ENCODE measurements at places on chromosomes 2 and 18. TPM values are rescaled to one million over a fixed set of nuclear protein-coding genes. Genes with fewer than 3 reads are reported as not detected.
A peak's percentile ranks its signal among the peaks of the same experiment; 100 is the strongest.

BOLL gene
- not detected for total RNA-seq

DNA sequence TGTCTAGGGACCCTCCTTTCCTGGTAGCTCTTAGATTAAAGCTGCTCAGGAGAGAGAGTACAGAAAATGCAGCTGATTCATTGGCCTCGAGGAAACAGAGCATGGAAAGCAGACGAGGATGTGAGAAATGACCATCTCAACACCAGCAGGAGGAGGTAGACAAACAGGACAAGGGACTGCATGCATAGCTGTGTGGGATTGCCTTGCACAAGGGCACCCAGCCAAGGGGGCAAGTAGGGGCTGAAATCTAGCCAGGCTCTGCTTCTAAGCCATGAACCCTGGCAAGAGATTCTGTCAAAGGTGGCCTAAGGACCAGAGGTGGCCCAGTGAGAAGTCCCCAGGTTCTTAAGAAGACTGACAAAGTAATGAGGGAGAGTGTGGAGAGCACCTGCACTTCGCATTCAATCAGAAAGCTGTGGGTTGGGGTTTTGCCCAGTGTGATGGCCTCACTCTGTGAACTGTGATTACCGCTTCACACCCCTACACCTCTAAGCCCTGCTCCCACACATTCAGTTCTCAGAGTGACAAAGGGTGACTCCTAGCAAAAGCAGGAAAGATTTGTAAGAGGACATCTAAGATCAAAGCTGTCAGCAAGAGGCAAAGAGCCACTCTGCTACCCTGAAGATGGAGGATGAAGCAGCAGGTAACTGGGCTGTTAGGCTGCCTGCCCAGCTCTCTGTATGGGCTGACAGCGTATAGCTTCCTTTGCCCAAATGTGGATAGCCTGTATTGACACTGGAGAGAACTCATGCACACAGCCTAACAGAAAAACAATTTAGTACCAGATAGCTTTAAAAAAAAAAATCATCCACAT lies 151.3 kb upstream of the PELI1 start:
- DNase-seq, result no peak

GRCh38 chr18:55419947-55420664 lies 167.9 kb downstream of the TCF4 start:
- DNase-seq, result no peak

- DNase-seq, result no peak
Observed at GRCh38 chr18:74348581-74348980, 32.9 kb downstream of the C18orf63 start.

DNA sequence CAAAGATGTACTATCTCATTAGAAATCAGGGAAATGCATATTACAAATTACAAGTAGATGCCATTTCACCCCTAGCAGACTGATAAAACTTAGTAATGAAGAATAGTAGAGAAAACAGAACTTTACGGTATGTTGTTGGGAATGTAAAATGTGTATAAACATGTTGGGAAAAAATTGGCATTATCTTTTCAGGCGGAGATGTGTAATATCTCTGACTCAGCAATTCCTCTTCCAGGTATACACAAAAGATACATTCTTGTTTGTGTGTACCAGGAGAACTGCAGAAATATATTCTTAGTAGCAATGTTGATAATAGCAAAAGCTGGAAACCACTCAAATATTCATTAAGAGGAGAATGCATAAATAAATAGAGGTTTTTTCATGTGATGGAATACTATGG lies 204.5 kb downstream of the LPIN1 start:
- DNase-seq, result peak; percentile 17

GRCh38 chr18:69102959-69103358 lies 297.7 kb upstream of the DOK6 start:
- DNase-seq, result peak; percentile 33

GRCh38 chr2:42859006-42859552 lies 66.7 kb upstream of the HAAO start:
- peak; percentile 82 for DNase-seq

HOXD9 gene
- not detected for total RNA-seq

DLX2 gene
- 1.9 TPM for total RNA-seq

DNA sequence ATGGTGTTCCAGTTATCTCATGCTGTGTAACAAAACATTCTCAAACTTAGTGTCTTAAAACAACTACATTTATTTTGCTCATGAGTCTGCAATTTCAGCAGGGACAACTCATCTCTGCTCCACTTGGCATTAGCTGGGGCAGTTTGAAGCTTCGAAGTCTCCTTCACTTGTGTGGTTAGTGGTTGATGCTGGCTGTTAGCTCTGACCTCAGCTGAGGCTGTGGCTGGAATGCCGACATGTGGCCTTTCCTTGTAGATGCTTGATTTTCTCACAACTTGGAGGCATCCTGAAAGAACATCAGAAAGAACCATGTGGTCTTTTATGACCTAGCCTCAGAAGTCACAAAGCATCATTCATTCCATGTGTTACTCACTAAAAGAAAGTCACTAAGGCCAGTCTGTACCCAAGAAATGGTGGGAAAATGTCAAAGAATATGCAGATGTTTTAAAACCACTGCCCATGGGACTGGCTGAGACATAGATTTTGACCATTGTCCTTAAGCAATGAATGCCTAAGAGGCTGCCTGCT lies 3.8 kb upstream of the TMSB10 start:
- DNase-seq, result no peak

All from MCF 10A (cell line).